Stimulated activated CD8-positive, alpha-beta memory T cell treated with anti-CD3 and anti-CD28 coated beads, Interleukin-7, amount 100 ng/mL, for 4 hours (primary cell): ENCODE measurements at places on chromosomes 1 and 21.

- no peak for DNase-seq
Measured at GRCh38 chr1:85453640-85454194, 11.2 kb downstream of the DDAH1 start.

DNA sequence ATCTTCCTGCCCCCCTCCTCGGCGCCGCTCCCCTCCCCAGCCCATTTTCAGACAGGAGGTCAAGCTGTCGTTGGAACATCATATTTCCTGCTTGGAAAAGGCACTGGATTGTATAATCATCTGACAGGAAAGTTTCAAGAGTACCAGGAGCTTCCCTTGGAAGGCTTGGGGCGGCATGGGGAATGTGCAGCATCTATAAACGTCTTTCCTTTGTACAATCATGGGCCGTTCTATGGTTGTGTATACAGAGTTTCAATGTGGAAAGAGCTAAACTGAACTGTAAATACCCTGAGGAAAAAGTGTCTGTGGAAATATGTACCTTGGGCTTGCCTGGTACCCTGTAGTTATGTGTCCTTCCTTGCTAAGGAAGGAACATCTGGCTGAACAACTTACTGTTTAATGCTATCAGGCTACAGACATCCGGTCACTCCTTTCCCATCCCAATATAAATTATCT, 368.1 kb upstream of the ADGRL2 start:
- DNase-seq, result no peak

DNA sequence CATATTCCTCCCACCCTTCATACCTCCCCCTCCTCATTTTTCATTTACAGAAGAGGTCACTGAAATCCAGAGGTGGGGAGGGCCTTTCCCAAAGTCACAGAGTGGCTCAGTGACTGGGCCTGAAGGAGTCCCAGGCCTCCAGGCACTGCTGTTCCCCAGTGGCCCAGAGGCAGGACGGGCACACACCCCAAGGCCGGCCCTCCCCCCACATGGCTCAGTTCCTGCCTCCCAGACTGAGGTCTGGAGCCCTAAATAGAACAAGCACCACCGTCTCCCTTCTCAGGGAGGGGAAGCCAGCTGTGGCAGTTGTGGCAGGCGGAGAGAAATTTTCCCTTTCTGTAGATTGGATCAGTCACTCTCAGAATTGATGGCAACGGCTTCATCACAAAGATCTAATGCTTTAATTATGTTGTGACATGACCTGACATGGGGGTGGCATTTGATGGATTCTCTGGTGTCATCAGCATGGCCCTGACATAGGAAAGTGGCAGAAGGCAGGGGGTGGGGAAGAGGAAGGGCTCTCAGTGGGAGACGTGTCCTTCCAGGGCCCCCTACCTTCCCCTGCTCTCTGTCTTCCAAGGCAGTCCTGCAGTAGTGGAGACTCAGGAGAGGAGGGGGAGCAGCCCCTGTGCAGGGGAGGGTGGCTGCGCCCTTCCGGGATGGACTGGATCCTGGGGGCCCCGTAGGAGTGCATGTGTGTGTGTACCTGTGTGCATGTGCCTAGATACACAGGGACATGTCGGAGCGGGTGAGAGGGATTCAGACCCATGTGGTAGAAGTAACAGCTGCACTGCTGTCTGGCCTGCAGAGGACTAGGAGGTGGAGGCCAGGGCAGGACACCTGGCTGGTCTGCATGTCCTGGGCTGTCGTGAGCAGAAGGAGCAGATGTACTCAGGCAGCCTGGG, 41.2 kb upstream of the FOXO6 start:
- DNase-seq, result no peak

DNA sequence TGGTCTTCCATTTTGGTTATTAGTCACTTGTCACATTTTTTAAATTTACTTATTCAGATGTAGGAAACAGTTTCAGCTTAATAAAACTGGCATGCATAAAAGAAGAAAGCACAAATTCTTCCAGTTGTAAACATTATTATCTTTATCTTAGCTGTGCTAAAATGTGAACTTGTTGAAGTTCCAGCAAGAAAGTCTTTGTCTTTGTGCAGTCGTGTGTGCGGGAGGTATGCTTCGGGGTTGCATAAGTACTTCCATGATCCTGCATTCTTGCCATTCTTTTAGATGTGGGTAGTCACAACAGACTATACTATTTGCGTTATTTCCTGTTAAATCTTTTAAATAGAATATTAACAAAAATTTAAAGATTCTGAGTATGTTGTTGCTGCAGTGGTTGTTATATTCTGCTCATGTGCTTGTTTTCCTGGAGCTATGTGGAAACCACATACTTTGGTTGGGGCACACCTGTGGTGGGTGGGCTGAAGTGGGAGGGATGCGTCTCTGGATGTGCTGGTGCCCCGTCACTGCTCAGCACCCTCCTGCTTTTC, 49.9 kb downstream of the CBS start:
- no peak for DNase-seq

DNA sequence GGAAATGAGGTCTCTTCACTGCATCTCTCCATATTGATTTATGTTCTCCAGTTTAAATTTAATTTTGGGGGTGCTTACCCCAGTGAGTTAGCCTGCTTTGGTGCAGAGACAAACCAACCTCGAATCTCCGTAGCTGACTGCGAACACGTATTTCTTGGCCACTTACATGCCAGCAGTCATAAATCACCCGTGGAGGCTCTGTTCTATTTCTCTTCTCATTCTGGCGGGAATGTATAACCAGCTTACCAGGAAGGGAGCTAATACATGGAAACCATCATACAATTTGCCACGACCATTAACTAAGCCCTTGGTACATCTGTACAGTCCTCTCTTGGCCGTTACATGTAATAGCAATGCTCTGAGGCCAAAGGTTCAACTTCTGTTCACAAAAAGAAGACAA, 148.0 kb downstream of the PLA2G4A start:
- DNase-seq, result no peak

- DNase-seq, result no peak
Measured at GRCh38 chr21:15671188-15671587, 58.6 kb upstream of the USP25 start.

DNA sequence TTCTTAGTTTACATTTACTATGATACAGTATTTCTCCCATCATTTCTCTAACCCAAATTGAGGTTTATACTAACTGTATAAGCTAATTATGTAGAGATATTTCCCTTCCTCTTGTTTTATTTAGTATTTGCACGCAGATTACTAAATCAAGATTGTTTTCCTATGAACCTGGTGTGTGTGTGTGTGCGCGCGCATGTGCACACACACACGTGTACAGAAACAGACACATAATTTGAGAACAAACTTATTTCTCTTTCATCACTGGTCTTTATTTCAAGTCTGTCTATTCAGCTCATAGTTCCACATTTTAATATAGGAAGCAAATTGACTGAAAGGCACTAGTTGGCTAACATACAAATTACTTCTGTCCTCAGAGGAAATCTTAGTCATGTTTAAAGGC, 19.7 kb upstream of the COL24A1 start:
- no peak for DNase-seq

DNA sequence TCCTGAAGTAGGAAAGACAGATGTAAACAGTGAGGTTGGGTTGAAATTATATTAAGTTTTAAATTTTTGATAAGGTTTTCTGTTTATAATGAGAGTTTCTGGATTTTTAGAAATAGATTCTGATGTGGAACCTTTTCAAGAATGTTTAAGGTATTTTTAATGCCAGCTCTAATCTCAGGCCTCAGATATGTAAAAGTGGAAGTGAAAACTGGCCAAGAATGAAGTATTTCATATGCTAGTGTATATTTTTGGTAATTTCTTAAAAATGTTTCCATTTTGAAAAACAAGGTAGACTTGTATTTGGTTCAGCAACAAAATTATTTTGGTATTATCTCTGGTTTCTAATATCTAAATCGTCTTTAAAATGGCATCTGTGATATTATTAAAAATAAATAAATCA, 14.4 kb downstream of the IFNAR1 start:
- DNase-seq, result no peak

- DNase-seq, result no peak
Measured at GRCh38 chr1:103761896-103762295, 12.2 kb downstream of the AMY1C start.

DNA sequence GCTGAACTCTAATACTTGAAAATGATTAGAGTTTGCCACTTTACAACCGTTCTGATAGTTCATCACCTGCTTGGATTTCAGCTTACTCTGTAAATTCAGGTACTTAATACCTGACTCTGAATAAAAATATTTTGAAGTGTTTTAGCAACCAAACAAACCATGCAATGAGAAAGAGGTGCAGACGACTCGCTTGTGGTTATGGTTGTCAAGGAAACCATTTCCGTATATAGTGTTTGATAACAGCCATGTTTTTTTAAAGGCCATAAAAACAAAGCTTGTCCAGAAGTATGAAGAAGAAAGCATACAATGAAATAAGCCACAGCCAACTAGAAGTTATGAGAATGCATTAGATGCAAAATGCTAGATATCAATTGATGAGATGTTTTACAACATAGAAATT, 167.2 kb upstream of the HMCN1 start:
- peak; percentile 35 for DNase-seq
